Pancreas (tissue), 10 donors: ENCODE measurements at places on chromosomes 6 and 20. TPM values are rescaled to one million over a fixed set of nuclear protein-coding genes. Genes with fewer than 3 reads are reported as not detected.
A peak's percentile ranks its signal among the peaks of the same experiment; 100 is the strongest.

- H3K27me3 ChIP-seq = no peaks in the 10 kb centered on the region
- H3K36me3 ChIP-seq = no peaks in the 10 kb centered on the region
Observed at GRCh38 chr6:26045928-26046368, 41.3 kb upstream of the HFE start.

DNA sequence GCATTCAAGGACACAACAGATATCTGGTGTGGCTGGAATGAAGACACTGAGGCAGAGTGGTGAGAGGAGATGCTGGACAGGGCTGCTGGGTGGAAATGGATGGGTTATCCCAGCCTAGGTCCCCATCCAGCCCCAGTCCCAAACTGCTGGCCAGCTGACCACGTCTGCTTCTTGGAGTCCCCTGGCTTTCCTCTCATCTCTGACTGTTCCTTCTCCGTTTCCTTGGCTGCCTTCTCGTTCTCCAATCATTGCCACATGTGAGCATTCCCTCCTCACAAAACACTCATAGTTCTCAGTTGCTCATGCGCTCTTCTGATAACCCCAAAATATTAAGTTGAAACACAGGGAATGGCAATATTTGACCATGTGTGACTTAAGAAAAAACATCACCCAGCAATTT is 31.5 kb downstream of the MAFB start:
- no peak overlapping the region for H3K27ac ChIP-seq
- no peak for DNase-seq
- H3K36me3 ChIP-seq = no peaks in the 10 kb centered on the region
- H3K4me1 ChIP-seq = no peaks in the 10 kb centered on the region
- no peaks in the 10 kb centered on the region for H3K27me3 ChIP-seq
- H3K4me3 ChIP-seq = no peak overlapping the region

DNA sequence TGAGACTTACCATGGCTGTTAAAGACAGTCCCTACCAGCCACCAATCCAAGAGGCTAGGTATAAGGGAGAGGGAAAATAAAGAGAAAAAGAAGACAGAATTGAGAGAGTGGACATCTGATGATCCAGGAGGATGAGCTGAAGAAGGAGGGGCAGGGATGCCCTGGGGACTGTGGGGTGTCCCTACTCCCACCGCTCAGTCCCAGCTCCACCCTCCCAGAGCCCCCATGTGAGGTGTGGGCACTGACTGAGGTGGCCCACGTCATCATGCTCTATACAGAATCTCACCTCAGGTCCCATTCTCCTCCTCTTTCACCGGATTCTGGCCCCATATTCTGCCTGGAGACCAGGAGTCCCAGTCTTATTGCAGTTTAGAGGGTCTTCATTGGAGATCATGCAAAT is 135.7 kb downstream of the KLHL32 start:
- H3K27me3 ChIP-seq = no peaks in the 10 kb centered on the region
- H3K4me1 ChIP-seq = no peaks in the 10 kb centered on the region
- DNase-seq = no peak
- no peaks in the 10 kb centered on the region for H3K36me3 ChIP-seq
- H3K4me3 ChIP-seq = no peak overlapping the region

- H3K4me1 ChIP-seq = no peaks in the 10 kb centered on the region
- H3K27ac ChIP-seq = no peak overlapping the region
- H3K36me3 ChIP-seq = no peaks in the 10 kb centered on the region
- no peak overlapping the region for H3K4me3 ChIP-seq
- DNase-seq = no peak
- no peaks in the 10 kb centered on the region for H3K27me3 ChIP-seq
Observed at GRCh38 chr6:3841711-3842565, 7.2 kb upstream of the FAM50B start.

Gene TSHZ2
- total RNA-seq = 2.2 TPM

DNA sequence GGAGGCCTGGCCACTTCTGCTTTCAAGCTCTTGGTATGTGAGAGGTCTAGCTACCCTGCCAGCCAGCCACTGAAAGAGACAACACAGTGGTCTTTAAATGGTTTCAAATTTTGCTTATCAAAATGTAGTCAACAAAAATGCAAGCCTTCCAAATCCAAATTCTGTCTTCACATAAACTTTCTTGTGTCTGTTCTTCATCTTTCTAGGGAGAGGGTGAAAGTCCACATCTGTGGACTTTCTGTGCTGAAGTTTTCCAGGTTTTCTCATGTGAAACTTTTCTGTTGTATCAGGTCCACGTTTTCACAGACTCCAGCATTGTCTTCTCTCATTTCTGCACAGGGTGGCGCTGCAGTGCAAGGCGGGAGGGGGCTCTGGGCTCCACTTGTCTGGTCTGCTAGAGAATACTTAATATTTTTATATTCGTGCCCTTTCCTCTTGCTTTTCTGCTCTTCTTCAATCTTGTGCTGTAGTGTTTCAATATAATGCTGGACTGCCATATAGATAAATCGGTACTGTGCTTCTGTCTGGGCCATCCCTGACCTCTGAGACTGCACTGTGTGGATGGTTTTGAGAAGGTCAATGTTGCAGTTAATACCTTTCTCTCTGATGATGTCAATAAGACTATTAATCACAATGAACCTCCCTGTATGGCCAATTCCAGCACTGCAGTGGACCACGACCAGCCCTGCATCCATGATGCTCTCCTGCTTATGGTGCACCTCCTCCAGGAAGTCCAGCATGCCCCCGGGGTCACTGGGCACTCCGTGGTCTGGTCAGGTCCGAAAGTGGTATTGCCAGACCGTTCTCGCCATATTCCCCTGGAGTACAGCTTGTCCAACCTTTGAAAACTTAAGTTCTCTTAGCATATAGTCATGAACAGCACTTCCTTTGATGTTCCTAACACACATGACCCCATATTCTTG is 161.6 kb upstream of the TNFAIP3 start:
- H3K4me1 ChIP-seq = no peaks in the 10 kb centered on the region
- H3K27me3 ChIP-seq = no peaks in the 10 kb centered on the region
- peak; percentile 77 for DNase-seq
- no peak overlapping the region for H3K4me3 ChIP-seq
- peak overlapping the region; percentile 21 for H3K27ac ChIP-seq
- no peaks in the 10 kb centered on the region for H3K36me3 ChIP-seq

DNA sequence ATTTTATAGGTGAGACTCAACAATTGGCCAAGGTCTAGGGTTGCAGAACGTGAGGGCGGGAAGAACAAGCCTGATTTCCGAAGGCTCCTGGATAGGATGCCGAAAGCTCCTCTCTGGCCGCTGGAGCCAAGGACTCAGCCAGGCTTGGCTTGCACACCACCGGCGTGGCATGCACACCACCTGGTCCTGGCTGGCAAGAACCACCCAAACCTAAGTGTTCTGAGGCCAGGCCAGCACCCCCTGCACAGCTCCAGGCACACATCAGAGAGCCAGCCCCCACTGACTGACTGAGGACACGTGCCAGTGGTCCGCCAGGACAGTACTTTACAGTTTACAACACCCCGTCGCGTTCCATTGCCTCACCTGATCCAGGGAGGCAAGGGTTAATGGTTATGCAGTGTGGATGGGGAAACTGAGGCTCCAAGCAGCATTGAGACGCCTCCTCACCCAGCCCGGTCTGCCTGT is 414 bp downstream of the TGM2 start:
- no peaks in the 10 kb centered on the region for H3K36me3 ChIP-seq
- no peaks in the 10 kb centered on the region for H3K27me3 ChIP-seq
- H3K27ac ChIP-seq = no peak overlapping the region
- H3K4me1 ChIP-seq = no peaks in the 10 kb centered on the region
- DNase-seq = no peak

Gene ZBTB22
- 13.1 TPM for total RNA-seq

Gene RWDD2A
- total RNA-seq = 4.7 TPM

Gene PLCB4
- total RNA-seq = 6.4 TPM

Gene MICB
- total RNA-seq = 1.4 TPM

- H3K27ac ChIP-seq = no peak overlapping the region
- no peaks in the 10 kb centered on the region for H3K36me3 ChIP-seq
- H3K4me1 ChIP-seq = no peaks in the 10 kb centered on the region
- H3K4me3 ChIP-seq = no peak overlapping the region
Observed at GRCh38 chr6:73734832-73735453, 38.9 kb downstream of the CD109 start.

GRCh38 chr6:76510489-76510888 is 438.0 kb upstream of the IMPG1 start:
- DNase-seq = no peak
- no peaks in the 10 kb centered on the region for H3K4me1 ChIP-seq
- no peak overlapping the region for H3K27ac ChIP-seq
- H3K36me3 ChIP-seq = no peaks in the 10 kb centered on the region
- H3K4me3 ChIP-seq = no peak overlapping the region

Gene KCNK15
- total RNA-seq = 0.93 TPM

DNA sequence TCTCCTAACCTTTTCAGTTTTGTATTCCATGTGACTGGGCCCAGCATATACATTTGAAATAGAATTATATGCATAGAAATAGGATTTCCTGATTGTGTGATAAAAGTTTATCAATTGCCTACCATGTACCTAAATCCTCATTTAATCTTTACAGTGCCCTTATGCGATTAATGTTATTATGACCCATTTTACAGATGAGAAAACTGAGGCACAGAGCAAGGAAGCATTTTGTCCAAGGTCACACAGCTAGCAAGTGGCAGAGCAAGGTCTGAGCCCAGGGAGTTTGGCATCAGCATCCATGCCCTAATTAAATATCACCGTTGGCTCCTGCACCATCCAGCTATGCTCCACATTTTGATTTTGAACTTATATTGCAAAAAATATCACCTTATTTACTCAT is 28.2 kb upstream of the PAX1 start:
- H3K4me3 ChIP-seq = no peak overlapping the region
- no peak for DNase-seq
- H3K27me3 ChIP-seq = no peaks in the 10 kb centered on the region
- H3K36me3 ChIP-seq = no peaks in the 10 kb centered on the region

Gene SLC17A3
- not detected for total RNA-seq

Gene THBD
- total RNA-seq = 1.8 TPM

Gene E2F3
- 4.4 TPM for total RNA-seq

GRCh38 chr20:34989670-34990069 is 34.0 kb downstream of the MYH7B start:
- H3K27ac ChIP-seq = no peak overlapping the region
- H3K36me3 ChIP-seq = no peaks in the 10 kb centered on the region
- DNase-seq = no peak

Gene TULP4
- 49.7 TPM for total RNA-seq

- peaks cover 5% of the 10 kb centered on the region for H3K4me1 ChIP-seq
Observed at GRCh38 chr6:32107406-32107805, 1.7 kb downstream of the TNXB start.

Gene TNNC2
- total RNA-seq = not detected

Gene TNFRSF6B
- 2.7 TPM for total RNA-seq

- H3K27ac ChIP-seq = no peak overlapping the region
- H3K27me3 ChIP-seq = no peaks in the 10 kb centered on the region
- no peaks in the 10 kb centered on the region for H3K36me3 ChIP-seq
- H3K4me1 ChIP-seq = peaks cover 40% of the 10 kb centered on the region
- H3K4me3 ChIP-seq = peak overlapping the region; percentile 95
Observed at GRCh38 chr6:159788276-159788675, 1.1 kb downstream of the TCP1 start.

DNA sequence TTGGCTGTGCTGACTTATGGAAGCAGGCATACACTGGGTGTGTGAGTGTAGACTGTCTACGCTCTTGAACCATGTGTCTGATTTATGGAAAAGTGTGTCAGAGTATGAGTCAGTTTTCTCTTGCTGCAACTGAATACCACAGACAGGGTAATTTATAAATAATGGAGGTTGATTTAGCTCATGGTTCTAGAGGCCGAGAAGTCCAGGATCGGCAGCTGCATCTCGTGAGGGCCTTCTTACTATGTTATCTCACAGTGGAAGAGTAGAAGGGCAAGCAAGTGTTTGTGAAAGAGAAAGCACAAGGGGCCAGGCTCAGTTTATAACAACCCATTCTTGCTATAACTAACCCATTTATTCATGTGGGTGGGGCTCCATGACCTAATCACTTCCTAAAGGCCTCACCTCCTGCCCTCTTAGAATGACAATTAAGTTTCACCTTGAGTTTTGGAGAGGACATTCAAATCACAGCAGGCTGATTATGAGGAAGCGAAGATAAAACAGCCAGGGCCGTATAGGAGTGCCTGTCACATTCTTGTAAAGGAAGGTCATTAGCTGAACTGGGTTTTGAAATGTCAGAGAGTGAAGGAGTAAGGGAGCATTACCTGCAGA is 6.7 kb downstream of the GPR31 start:
- H3K4me1 ChIP-seq = no peaks in the 10 kb centered on the region
- DNase-seq = no peak
- no peaks in the 10 kb centered on the region for H3K36me3 ChIP-seq
- no peaks in the 10 kb centered on the region for H3K27me3 ChIP-seq
- no peak overlapping the region for H3K27ac ChIP-seq
- no peak overlapping the region for H3K4me3 ChIP-seq

GRCh38 chr6:4167123-4167522 is 31.7 kb upstream of the ECI2 start:
- no peaks in the 10 kb centered on the region for H3K4me1 ChIP-seq
- H3K4me3 ChIP-seq = no peak overlapping the region
- no peak for DNase-seq
- no peaks in the 10 kb centered on the region for H3K27me3 ChIP-seq
- no peaks in the 10 kb centered on the region for H3K36me3 ChIP-seq

DNA sequence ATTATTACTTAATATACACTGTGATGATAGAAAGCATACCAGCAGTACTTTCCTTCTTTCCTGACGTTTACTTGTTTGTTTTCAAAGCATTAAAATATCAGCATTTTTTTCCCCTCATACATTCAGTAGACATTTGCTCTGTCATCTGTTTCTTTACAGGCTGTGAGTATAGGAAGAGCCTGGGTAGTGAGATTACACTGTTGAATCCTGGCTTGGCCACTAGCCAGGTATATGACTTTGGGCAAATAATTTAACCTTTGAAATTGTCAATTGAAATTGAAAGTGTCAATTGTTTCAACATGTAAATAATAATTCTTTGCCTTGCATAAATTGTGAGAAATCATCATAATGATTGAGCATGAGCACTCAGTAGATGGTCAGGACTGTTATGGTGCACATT is 336.2 kb downstream of the CDKAL1 start:
- DNase-seq = no peak
- no peaks in the 10 kb centered on the region for H3K36me3 ChIP-seq
- H3K27me3 ChIP-seq = no peaks in the 10 kb centered on the region
- no peak overlapping the region for H3K27ac ChIP-seq
- no peak overlapping the region for H3K4me3 ChIP-seq

DNA sequence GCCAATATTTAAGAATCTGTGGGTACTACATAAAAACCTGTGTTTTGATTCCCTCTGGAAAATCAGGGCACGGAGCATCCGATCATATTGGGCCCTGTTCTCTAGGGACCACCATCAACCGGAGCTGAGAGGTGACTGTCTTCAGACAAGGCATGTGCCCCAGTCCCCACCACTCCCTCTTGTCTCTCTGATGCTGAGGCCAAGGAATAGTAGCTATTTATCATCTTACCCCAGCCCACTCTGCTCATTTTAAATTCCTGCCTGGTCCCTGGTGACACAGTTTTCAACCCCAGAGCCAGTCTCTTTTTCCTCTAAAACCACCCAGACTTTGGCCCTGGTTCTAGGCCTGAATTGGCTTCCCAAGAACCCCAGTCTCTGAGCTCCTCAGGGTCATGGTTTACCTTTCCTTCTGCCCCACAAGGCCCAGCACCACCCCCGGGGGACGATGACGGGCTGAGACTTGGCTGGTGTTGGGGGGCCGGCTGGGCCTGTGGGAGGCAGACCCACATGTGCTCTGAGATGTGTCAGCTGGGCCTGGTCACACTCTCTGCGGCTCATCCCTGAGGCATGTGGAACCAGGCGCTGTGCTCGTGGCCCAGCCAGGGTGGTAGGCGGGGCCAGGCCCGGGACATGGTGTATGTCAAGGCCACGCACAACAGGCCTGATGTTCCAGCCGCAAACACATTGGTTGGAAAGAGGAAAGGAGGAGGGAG is 114.4 kb downstream of the CEBPB start:
- peak; percentile 54 for DNase-seq
- H3K27me3 ChIP-seq = no peaks in the 10 kb centered on the region
- H3K27ac ChIP-seq = peak overlapping the region; percentile 16
- H3K36me3 ChIP-seq = no peaks in the 10 kb centered on the region
- H3K4me3 ChIP-seq = no peak overlapping the region
- H3K4me1 ChIP-seq = peaks cover 28% of the 10 kb centered on the region
